Heart left ventricle (tissue), 16 donors: ENCODE measurements at places on chromosomes 5 and 9. TPM values are rescaled to one million over a fixed set of nuclear protein-coding genes. Genes with fewer than 3 reads are reported as not detected.

C1QTNF2 gene
- 0.78 TPM for total RNA-seq

DRD1 gene
- total RNA-seq = 0.07 TPM

ARID3C gene
- total RNA-seq = not detected

AHRR gene
- total RNA-seq = 0.12 TPM

ENTPD2 gene
- 1.5 TPM for total RNA-seq

LRRTM2 gene
- not detected for total RNA-seq
